A549 treated with AZD2906 at 1 μM for 4 hours (cell line): ENCODE measurements at places on chromosomes 5 and 9. TPM values are rescaled to one million over a fixed set of nuclear protein-coding genes. Genes with fewer than 3 reads are reported as not detected.

PCDHGA12 gene
- 0.01 TPM in 1 of 5 replicates, not detected in the others for total RNA-seq

NKD2 gene
- total RNA-seq, result 17.9 to 25.5 TPM (median 24.3 TPM) in 5 replicates

MOB3B gene
- 9.7 to 14.1 TPM (median 11.0 TPM) in 5 replicates for total RNA-seq

IL3 gene
- not detected in 5 replicates for total RNA-seq

SLC2A6 gene
- total RNA-seq, result 17.1 to 21.5 TPM (median 19.5 TPM) in 5 replicates

DRD1 gene
- 0.02 to 0.11 TPM (median 0.05 TPM) in 5 replicates for total RNA-seq

CDKN2B-AS1 gene
- total RNA-seq, result not detected in 5 replicates

SIL1 gene
- total RNA-seq, result 24.6 to 26.7 TPM (median 26.5 TPM) in 5 replicates

CCIN gene
- total RNA-seq, result 0.06 TPM in 1 of 5 replicates, not detected in the others

ABCA1 gene
- 3.4 to 5.1 TPM (median 3.6 TPM) in 5 replicates for total RNA-seq

HINT2 gene
- total RNA-seq, result 69.1 to 112 TPM (median 101 TPM) in 5 replicates

CCL27 gene
- 0.14 to 0.33 TPM (median 0.24 TPM) in 4 of 5 replicates, not detected in the other for total RNA-seq

OR1Q1 gene
- 0.07 TPM in 1 of 5 replicates, not detected in the others for total RNA-seq
